Stimulated activated CD4-positive, alpha-beta T cell treated with anti-CD3 and anti-CD28 coated beads, Interleukin-15, amount 100 ng/mL, for 48 hours (primary cell): ENCODE measurements at places on chromosomes 4 and X.
A peak's percentile ranks its signal among the peaks of the same experiment; 100 is the strongest.

- no peak for DNase-seq
Observed at GRCh38 chrX:40644821-40645358, 2.5 kb downstream of the CXorf38 start.

DNA sequence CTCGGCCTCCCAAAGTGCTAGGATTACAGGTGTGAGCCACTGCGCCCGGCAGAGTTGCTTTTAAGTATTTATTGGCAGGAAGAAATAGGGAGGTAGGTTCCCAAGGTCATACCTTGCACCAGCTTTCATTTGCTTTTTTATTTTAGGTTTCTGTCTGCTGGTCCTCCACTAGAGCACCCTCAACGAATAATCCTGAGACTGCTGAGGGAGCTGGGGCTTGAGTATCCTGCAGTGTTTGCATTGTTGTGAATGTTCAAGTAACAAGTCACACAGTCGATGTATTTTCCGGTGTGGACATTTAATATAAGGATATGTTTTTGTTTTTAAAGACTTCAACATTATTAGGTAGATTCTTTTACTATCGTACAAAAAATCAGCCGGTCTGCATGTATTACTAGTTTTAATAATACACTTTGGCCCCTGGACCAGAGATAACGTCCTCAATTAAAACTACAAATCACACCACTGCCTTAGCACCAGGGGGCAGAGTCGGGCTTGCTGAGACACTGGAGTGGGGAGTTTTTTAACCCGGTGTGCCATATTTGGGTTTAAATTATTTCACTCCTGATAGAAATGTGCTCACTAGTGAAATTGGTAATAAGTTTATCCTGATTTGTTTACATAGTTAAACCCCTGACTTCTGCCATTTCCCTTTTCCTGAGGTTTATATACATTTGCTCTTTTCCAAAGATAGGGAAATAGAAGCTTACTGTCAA, 11.6 kb downstream of the SMIM20 start:
- DNase-seq, result peak; percentile 22

DNA sequence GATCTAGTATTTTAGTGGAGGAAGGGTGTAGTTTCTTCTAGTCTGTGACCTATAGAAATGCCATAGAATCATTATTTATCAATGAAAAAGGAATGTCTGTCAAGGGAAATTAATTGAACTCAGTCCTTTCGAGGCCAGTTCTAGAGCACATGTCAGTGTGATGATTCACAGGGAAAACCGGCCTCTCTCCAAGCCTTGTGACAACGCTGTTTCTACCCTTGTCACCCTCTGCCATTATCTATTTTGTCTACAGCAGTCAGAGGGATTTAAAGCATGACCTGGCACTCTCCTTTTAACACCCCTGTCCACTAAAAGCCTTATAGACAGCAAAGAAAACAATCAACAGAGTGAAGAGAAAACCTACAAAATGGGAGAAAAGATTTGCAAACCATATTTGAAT, 119.8 kb downstream of the DRD5 start:
- no peak for DNase-seq

- DNase-seq, result no peak
Observed at GRCh38 chrX:145190801-145191389, 56.4 kb upstream of the SPANXN1 start.

GRCh38 chr4:73213916-73214653, 44.5 kb downstream of the ANKRD17 start:
- DNase-seq, result no peak

DNA sequence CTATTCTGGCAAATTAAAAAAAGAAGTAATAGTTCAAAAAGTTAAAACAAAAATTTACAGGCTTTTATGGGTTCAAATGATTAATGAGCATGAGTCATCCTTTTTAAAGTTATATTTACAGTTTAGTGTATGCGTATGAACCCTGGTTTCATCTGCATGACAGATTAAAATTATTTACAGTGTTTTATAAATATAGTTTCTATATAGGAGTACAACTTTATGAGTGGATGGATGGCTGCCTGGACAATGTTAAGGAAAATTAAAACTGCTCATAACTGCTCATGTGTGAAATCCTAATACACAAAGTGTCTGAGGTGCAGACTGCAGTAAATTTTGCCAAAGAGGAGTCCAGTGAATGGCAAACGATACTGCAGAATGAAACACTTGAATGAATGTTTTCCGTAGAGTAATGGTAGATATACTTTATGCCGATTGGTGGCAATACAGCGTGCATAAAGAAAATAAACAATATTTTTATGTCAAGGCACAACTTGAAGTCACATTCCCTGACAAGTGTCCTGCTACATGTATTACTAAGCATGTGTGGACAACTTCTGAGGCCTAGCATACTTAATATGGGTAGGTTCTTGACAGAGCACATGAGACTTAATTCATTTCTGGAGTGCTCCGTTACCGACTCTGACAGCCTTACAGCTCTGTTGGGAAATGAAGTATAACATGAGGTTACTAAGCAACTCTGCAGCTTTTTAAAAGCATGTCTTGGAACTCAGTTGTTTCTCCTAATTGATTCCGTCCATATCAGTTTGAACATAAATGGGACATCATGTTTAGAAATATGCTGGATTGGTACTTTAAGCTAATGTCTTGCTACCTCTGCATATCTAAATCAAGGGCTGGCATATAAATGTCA, 985.6 kb upstream of the PCDH7 start:
- no peak for DNase-seq

DNA sequence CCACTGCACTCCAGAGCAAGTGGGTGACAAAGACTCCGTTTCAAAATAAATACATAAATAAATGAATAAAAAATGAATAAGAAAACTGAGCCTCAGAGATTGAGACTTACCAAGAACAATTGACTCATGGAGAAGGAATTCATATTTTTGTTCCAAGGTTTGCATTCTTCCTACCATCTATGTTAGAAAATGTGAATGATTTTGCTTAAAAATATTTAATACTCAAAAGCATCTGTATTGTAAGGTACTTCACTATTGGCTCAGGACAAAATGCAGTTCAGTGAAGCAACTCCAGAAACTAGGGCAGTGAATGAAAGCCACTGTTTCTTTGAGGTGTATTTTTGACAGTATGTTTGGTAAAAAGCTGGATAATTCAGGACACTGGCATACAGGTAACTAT, 54.1 kb downstream of the XAGE2 start:
- DNase-seq, result no peak

DNA sequence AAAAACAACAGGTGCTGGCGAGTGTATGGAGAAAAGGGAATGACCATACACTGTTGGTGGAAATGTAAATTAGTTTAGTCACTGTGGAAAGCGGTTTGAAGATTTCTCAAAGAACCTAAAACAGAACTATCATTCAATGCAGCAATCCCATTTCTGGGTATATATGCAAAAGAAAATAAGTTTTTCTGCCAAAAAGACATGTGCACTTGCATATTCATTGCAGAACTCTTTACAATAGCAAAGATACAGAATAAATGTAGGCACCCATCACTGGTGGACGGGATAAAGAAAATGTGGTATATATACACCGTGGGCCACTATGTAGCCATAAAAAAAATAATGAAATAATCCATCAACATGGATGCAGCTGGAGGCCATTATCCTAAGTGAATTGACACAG, 105.1 kb upstream of the FSTL5 start:
- DNase-seq, result no peak

DNA sequence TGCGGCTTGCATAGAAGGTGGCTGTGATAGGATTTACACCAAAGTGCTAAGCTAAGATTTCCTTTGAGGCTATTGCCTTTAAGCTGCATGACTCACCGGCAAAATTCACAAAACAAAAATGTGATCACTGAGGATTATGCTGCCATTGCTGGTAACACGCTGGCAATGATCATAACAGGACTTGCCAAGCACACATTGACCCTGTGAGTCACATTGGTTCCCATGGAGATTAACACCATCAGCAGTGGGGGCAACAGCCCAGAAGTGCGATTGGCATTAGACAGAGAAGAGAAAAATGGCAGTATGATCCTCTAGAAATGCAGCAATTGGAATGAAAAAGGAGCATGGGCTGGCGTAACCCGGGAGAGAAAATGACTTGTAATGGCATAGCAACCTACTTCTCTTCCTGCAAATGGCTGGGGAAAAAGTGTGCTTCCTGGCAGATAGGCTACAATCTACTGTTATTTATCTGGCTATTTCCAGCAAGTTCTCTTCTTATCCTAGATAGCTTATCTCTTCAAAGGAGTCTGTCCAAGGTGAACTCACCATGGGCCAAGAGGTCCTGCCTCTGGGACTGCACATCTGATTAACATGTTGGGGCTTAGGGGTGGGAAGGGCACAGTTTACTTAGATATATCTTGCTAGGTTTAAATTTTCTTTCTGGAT, 314.2 kb upstream of the IGFBP7 start:
- DNase-seq, result no peak

- DNase-seq, result no peak
Observed at GRCh38 chrX:87874043-87874442, 356.4 kb downstream of the KLHL4 start.

DNA sequence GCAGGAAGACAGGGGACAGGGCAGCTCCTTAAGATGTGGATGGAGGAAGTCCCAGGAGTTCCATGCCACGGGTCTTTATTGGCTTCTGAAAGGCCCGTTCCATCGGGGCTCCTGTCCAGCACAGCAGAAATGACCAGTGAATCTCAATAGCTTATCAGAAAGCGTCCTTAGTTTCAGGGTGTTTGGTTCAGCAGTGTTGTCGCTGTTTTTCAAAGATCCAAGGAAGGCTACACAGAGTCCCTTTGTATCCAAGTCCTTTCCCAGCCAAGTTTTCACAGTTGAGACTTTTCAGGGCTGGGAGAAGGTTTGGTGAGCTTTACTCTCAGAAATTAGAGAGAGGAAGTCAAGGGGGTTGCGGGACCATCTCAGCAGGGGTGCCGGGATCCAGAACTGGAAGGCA, 5.0 kb upstream of the ZCCHC4 start:
- no peak for DNase-seq

DNA sequence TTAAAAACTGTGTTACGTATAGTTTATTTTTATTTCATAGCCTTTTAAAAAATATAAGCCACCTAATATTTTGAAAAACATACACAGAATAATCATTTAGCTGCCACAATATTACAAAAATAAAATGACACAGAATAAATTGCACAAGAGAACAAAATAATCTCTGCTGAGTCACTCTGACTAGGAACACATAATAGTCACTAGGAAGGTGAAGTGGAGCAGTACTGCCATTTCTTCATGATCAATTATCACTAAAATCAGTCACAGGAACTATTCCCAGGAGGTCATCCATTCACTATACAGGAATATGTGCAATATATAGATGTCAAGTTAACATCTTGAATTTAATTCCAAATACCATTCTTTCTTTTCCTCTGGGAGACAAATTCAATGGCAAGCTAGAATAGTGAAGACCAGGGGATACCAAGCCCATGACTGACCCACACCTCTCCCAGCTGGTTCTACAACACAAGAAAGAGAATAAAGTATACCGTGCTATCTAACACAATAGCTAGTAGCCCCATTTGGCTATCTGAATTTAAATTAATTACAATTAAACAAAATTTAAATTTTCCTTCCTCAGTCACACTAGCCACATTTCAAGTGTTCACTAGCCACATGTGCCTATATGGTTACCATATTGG, 5.9 kb downstream of the SMIM43 start:
- DNase-seq, result no peak

- no peak for DNase-seq
Observed at GRCh38 chr4:57405359-57405758, 295.2 kb upstream of the IGFBP7 start.

GRCh38 chr4:113586072-113586471, 175.5 kb downstream of the CAMK2D start:
- DNase-seq, result no peak

DNA sequence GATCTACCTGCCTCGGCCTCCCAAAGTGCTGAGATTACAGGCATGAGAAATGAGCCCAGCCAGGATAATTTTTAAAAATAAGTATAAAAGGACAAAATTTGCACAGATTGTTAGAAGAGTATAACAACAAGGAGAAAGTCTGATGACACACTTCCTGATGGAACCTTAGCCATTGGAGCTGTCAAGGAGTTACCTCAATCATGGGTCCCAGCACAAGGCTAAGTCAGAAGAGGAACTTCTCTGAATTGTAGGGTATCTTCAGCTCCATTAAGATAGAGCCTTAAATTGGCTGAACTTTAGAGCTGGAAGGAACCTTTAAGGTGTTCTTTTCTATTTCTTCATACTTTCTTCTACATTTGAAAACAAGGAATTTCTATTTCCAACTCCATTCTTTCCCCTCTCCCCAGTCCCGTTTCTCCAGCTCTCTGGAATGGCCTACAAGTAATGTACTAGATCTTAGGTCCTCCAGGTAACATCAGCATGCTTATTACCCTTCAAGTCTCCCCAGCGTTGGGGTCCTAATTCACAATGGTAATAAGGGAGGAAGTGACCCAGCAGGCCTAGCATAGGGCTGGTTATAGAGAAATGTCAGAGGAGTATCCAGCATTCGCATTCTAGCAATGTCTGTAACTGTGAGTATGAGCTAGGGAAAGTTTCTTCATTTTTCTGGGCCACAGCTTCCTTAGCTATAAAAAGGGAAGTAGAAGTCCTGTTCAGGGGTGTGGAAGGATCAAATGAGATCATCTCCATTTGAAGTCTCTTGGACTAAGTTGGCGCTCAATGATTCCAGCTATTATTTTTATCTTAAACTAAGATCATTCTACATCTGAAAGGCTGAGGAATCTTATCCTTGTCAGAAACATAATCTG, 18.5 kb upstream of the RBPJ start:
- no peak for DNase-seq

- no peak for DNase-seq
Observed at GRCh38 chr4:156732634-156733033, 239.0 kb downstream of the PDGFC start.

- DNase-seq, result no peak
Observed at GRCh38 chr4:176538217-176538925, 218.6 kb downstream of the SPCS3 start.

DNA sequence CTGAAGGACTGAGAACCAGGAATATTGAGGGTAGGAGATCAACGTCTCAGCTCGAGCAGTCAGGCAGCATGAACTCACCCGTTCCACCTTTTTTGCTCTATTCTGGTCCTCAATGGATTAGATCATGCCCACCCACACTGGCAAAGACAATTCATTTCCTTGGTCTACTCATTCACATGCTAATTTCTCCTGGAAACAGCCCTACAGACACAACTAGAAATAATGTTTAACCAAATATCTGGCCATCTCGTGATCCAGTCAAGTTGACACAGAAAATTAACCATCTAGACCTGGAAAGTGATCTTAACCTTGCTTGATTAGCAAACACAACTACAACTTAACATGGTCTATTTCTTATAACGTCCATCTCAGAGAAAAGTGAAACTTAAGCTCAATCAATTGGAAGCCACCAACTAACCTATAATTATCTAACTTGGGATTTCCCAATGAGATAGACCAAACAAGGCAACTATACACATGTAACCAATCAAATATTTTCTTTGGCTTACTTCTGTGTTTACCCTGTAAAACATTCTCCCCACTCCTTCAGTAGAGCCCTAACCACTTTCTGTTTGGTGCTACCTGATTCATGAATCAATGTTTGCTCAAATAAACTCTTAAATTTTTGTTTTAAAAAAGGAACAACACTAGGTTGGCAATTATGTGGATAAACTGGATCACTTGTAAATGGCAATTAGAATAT, 69.7 kb upstream of the MAMLD1 start:
- DNase-seq, result no peak
